ENCODE measurements at places on chromosomes 5 and 9.
A peak's percentile ranks its signal among the peaks of the same experiment; 100 is the strongest.

DNA sequence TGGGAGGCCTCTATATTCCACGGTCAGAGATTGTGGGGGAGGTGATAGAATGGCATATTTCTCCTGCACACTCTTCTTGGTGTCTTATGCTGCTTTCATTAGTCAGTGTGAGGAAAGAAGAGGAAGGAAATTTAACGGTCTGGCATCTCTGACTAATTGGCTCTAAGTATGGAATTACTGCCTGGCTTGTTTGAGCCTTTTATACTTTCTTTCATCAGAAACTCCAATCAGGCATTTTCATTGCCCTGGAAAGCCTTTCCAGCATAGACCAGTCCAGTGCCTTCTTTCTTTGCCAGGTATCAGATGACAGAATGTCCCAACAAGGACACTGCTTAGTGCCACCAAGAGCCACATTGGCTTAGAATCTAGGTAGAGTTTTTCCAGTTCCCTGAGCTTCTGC is 30.2 kb downstream of the CYSTM1 start:
- no peak for DNase-seq

DNA sequence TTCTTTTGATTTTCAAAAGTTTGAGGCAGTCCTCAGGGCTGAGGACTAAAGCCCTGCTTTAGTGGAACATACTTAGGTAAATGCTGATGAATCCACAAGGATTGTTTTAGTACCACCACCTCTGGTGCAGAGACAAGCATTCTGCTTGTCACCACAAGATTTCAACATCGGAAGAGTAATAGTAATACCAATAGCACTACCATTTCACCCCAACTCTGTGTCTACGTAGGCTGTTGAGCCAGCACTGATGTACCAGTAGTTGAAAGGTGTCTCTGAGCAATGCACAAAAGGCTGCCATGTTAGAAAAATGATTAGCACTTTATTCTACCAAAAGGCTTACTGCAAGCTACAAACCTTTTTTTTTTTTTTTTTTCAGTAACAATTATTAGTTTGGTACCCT is 213.2 kb upstream of the SLC24A2 start:
- DNase-seq = no peak

DNA sequence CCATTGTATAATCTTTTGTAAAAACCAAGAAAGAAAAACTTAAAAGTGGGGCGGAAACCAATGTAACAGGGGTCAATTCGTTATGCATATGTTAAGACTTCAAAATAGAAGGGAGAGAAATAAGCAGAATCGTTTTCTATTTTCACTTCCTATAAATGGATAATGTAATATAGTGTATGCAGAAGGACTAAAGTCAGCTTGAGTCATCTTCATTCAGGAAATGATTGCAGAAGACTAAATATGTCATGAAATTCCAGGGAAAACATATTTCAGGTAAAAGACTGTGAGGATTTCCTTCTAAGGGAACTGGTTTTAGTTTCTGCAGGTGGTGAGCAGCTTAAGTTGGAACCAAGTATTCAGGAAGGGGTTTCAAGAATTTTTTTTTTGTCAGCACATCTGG is 753.3 kb downstream of the IRX1 start:
- DNase-seq = no peak

DNA sequence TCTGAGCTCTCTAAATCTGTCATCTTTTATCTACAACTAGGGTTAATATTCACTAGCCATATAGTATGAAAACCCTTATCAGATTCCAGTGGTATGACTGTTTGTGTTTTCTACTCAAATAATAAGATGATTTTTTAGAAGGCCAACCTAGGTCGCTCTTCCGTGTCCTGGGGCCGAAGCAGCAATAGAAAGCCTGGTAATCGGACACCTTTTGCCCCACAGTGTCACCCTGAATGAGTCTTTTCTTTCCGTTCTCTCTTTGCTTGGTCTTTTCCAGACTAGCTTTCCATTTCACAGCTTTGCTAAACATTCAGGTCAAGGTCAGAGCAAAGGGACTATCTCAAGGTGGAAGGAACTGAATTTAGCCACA is 243.3 kb upstream of the ANKRD55 start:
- no peak for DNase-seq

GRCh38 chr5:141042555-141042954 is 8.6 kb upstream of the PCDHB1 start:
- no peak for DNase-seq

DNA sequence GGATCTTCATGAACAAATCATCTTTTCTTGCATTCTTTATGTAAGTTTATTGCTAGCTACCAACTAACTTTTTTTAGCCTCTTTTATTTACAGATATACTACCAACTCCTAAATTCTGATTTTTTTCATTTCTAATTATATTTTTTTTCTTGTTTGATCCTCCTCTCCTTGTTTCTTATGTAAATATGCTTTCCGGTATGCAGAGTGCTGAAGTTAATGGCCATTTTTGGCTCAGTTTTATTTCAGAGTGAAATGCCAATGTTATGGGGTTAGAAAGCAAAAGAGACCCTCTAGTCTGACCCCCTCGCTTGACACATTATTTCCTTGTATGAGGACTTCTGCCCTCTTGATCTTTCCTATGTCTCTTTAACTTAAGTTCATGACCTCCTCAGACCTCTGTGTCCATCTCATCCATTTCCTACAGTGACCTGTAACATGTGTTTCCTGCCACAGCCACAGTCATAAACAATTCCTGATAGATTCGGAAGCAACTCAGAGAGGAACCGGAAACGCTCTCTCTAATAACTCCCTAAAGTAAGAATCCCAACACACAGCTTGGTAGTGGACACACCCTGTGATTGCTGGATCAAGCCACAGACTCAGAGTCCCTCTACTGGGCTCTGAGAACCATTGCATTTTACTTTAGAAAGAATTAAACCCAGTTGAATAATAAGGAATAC is 42.9 kb upstream of the AFAP1L1 start:
- DNase-seq = no peak

DNA sequence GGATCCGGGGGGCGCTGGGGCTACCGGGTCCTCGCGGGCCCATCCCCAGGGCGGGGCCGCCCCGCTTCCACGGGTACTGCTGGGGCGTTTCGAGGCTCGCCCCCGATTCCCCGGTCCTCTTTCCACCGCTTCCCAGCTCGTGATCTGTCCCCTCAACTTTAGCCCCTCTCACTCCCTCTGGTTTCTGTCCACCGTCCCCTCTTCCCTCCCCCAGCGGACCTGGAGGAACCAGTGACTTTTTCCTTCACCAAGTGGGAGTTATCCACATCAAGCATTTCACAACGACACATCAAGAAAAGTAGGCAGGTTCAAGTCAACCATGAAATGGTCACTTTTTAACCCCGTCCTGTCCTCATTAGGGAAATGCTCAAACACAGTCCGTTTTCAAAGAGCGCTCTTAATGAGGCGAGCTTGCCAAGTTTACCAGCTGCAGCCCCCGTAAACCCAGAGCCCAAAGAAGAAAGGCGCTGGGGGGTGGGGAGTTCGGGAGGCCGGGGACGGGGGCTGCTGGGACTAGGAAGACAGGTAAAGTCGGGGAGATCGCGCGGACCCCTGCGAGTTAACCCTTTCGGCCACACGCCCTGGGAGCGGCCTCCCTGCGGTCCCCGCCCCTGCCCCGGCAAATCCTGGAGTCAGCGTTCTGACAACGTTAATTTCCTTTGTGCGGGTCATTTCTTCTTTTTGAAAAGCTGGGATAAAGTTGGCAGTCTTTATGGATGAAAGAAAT is 2.1 kb upstream of the NFIB start:
- DNase-seq = no peak

DNA sequence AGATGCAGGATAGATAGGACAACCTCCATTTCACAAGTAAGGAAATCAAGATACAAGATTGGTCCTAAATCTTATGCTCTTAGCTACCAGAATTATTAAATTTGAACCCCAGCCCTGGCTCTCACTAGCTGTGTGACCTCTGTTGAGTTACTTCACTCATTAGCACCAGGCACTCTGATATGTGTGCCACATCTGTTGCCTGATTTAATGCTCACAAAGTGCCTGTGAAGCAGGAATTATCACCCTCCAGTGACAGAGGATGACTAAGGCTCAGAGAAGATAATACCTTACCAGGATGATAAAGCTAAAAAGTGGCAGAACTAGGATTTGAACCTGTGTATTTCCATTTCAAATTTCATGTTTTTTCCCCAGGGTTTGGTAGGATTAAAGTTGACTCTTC is 110.0 kb downstream of the PLPPR1 start:
- no peak for DNase-seq

DNA sequence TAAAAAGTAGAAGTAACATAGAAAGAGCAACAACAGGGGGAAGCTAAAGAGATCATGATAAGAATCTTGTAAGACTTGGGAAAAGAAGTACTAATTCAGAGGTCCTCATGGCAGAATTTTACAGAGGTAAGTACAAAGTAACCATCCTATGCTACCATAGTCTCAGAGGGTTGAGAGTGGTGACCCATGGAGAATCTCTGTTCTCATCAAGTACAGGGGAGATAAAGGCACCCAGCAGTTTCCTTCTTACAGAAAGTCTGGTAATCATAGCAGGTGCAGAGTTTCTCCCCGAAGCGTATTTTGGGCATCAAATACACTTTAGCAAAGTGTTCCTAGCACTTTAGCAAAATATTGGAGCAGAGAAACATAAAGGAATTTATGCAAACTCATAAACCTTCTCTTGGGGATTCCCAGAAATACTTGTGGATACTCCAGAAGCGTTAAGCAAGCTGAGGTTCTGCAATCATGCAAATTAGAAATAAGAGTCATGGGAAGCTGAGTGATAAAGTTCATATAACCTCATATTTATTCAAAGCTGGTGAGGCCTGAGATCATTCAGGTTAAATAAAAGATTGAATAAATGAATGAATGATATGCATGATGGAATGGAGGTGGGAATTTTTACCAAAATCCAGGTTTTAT is 101.0 kb upstream of the SMC2 start:
- no peak for DNase-seq

- DNase-seq = no peak
Measured at GRCh38 chr9:96885424-96885823, 31.1 kb upstream of the ZNF782 start.

DNA sequence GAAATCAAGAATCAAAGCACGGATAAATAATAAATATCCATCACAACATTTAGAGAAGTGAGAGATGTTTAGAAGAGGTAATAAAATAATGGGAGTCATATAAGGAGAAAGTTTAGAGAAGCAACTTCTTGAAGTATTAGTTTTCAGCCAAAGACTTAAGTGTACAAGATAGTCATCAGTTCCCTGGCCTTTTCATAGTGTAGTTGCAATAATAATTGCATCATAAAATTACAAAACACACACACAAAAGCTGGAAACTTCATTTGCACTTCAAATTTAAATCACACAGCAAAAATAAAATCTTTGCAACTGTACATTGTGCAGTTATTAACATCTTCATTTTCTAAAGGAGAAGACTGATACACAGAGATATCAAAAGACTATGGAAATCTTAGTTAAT is 319.1 kb upstream of the RGMB start:
- no peak for DNase-seq

DNA sequence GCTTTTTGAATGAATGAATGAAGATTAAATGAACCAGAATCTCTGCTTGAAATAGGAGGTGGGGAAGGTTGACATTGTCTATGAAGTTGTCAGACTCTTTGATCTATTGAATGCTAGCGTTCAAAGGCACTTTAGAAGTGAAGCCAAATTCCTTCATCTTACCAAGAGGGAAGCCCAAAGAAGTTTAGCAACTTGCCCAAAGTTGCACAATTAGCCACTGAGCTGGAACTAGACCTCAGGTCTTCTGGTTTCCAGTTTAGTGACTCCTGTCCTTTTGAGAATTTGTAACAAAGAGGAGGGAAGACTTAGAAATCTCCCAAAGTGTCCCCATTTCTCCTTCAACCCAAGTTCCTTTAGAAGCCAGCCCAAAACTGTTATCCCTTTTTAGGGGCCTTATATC is 20.7 kb upstream of the SLC1A3 start:
- DNase-seq = no peak

DNA sequence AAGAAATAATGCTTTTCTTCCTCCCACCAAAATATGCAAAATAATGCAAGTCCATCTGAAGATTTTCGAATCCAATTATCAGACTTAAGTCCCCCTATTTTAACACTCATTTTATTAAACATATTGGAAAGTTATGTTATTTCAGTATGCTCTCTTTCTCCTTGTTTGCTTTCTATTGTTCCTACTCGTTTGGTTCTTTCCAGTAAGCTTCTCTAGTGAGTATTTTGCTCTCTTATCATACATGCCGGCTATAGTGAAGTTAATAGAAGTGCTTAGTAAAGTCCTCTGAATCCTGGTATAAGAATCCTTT is 517 bp downstream of the ALDH1A1 start:
- DNase-seq = no peak

DNA sequence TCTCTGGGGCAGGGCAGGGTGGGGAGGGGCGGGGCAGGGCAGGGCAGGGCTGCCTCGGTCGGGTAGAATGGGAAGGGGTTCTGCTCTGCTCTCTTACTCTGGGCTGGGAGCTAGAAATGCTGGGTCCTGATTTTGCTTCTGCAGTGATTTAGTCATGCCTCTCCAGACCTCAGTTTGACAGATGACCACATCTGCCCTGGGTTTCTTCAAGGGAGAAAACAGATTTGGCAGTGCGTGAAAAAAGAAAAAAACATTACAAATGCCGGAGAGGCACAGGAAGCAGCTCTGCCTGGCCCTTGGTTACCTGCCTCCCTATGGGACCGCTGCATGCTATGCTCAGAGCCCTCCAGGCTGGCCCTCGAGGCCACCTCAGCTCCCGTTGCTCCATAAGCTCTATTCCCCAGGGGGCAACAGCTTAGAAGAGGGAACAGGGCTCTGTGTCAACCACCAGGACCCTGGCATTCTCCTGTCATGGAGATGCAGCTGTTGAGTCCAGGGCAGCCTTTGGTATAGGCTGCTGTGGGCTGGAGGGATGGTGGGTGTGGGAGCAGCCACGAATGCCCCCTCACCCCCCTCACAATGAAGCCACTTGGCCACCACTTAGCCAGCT is 53.2 kb upstream of the UBTD2 start:
- no peak for DNase-seq

DNA sequence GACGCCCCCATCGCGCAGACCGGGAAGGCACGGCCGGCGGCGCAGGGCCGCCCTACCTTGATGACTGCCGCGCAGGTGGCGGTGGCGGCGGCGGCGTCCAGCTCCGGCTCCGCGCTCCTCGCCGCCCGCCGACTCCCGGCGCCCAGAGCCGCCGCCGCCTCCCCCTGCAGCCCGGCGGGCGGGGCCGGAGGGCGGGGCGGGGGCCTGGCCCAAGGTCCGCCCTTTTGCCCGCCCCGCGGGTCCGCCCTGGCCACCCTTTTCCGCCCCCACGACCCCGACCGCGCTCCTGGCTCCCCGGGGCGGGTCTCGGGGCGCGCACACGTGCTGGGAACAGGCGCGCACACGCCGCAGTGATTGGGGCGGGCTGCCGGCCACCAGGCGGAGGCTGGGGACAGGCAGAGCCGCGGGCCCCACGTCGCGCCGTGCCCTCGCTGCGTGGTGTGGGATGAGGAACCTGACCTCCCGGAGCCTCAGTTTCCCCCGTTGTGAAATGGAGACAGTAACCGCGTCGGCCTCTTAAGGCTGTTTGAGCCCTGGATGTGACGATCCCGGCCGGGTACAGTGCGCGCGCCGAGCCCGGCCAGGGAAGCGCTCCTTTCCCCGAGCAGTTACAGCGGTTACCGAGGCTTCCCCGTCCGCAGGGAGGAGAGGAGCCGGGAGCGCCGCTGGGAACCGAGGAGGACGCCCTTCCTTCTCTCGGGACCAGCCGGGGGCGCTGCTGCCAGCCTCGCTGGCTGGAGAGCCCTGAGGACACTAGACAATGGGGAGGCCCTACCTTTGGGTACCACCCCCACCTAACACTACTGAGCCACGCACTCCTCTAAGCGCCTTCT is at the start of gene CORO2A:
Gene CORO2A, minus strand, starts transcription at position 135 of the 833 bp plus-strand sequence. CDS start 34,977 bp downstream, outside the sequence.
- DNase-seq = peak; percentile 49

GRCh38 chr9:129649726-129650679 is 8.1 kb upstream of the ASB6 start:
- DNase-seq = no peak

GRCh38 chr9:89038382-89039103 is 47.3 kb downstream of the S1PR3 start:
- DNase-seq = no peak
